Activated CD8-positive, alpha-beta memory T cell treated with anti-CD3 and anti-CD28 coated beads, Interleukin-2, amount 50 U/mL, for 48 hours (primary cell): ENCODE measurements at places on chromosomes 6 and 20.

GRCh38 chr6:34154668-34155447 lies 9.0 kb upstream of the GRM4 start:
- DNase-seq, result peak; percentile 91

GRCh38 chr20:12700701-12701100 lies 308.1 kb upstream of the SPTLC3 start:
- no peak for DNase-seq

DNA sequence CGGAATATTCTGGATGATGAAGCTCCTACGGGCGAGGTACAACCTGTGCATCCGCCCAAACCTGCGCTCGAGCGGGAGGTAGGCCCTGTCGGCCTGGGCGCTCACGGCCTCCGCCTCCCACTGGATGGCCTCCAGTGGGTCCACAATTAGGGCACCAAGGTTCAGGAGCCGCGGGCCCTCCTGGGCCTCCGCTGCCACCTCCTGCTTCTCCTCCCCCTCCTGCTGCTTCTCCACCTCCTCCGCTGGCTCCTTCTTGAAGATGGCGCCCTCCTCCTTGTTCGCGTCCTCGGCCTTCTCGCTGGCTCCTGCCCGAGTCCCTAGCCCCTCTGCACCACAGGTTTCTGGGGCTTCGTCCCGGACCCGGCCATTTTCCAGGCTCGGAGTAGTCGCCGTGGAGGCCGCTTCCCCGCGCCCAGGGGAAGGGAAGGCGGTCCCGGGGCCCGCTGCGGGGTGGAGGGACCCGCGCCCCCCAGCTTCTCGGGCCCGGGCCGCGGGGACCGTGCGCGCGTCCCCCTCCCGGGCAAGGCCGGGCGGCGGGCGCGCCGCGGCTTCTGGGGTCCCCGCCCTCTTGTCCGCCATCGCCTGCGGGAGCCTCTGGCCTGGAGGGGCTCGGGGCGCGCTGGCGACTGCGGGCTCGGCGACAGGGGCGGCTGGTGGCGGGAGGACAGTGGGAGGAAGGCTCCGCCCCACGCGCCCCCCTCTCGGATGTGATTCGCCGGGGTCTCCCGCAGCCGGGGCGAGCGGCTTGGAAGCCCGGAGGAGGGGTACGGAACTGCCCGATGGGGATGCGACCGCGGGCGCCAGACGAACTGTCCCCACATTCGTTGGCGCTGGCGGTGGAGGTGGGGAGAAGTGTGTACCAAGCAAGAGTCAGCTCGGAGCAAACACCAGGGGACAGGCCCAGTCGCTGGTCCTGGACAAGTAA lies 17.6 kb downstream of the PLAGL2 start:
- peak; percentile 80 for DNase-seq

- DNase-seq, result no peak
Observed at GRCh38 chr20:30502670-30503069, 754.8 kb upstream of the DEFB115 start.

DNA sequence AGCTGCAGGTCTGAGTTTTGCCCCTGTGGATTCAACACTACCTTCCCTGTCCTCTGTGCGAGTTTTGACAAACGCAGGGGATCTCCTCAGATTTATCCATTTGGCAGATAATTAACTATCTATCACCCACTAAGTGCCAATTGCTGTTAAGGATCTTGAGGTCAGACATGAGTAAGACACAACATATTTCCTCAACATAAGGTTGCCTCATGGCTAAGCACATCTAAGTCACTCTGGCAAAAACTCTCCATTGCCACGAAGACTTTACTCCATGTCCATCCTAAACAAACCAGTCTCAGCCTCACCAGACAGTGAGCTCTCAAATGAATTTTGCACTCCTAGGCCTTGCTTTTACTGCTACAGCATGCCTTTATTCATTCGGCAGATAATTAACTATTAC lies 408.4 kb downstream of the MAFB start:
- no peak for DNase-seq

DNA sequence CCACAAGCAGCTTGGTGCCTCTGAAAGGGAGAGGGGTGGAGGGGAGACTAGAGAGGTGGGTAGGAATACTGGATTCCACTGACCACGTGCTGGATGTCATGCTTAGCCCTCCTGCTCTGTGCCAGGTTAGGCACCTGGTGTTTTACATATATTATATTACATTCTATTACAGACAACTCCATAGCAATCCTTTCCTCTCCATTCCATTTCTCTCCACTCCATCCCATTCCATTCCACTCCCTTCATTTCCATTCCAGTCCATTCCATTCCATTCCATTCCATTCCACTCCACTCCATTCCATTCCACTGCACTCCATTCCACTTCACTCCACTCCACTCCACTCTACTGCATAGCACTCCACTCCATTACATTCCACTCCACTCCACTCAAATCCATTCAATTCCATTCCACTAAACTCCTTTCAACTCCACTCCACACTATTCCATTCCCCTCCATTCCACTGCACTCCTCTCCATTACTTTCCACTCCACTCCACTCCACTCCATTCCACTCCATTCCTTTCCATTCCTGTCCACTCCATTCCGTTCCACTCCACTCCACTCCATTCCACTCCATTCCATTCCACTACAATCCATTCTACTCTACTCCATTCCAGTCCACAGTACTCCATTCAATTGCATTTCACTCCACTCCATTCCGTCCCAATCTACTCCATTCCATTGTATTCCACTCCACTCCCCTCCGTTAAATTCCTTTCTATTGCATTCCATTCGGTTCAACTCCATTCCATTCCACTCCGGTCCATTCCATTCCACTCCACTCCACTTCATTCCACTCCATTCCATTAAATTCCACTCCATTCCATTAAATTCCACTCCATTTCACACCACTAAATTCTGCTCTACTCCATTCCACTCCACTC lies 27.2 kb upstream of the DEFB125 start:
- no peak for DNase-seq

GRCh38 chr6:53924821-53925422 lies 130.1 kb downstream of the LRRC1 start:
- DNase-seq, result no peak

DNA sequence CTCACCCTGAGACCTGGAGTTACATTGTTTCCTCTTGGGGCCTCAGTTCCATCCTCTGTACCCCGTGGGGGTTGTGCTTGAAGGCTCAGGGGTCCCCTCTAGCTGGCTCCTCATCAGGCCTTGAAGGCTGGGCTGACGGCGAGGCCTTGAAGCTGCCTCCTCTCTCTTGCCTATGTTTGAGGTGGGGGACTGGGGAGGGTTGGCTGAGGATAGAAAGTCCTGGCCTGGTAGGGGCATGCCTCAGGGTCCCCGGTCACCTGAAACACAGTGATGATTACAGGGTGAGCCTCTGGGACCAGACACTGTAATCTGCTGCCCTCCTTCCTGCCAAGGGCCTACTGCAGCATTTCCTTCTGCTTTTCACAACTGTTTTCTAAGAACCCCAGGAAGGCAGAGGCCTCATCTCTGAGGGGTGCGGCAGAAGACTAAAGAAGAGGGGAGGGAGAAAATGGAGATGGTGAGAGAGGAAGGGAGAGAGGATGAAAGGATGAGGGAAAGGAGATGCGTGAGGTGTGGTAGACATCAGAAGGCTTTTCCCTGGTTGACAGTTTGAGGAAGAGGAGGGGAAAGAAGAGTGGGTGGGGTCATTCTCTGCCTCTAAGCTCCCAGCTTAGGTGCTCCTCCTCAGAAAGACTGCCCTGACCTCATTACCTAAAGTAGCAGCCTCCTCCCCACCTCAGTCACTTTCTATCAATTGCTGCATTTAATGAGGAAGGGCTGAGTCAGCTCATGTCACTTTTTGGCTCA lies 29.7 kb downstream of the VEGFA start:
- DNase-seq, result no peak

DNA sequence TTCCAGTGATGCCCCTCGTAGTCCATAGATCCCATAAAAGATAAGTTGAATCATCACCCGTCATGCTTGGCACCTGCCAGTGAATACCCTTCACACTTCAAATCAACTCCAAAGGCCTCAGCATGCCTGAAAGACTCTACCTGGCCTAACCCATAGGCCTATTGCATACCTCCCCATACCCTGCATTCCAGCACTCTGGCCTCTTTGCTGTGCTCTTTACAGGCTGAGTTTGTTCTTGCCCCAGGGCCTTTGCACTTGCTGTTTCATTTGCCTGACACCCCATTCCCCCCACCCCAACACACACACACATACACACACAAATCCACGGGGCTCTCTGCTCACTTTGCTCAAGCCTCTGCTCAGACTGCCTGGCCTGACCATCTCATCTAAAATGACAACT lies 3.0 kb upstream of the GFOD1 start:
- DNase-seq, result no peak

DNA sequence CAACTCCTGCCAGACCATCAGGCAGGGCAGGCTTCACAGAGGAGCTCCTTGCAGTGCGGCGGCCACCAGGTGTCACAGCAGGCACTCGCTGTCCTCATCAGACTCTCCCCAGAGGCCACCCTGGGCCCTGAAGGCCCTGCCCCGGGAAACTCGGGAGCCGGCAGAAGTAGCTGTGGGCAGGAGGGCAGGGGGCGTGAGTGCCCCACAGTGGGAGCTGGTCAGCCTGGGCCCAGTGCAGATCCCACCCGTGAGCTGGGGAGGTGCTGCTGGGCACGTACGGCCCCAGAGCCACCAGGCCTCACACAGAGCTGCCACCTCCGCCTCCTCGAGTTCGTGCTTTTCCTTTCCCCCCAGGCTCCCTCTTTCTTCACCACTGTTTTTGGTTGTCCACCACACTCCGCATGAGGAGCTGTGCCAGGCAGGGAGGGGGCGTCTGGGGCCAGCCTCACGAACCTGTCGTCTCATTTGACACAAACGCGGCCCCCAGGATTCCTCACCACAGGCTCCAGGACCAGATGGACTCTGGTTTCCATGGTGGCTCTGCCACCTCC lies 33.8 kb downstream of the FRMD1 start:
- no peak for DNase-seq

- peak; percentile 89 for DNase-seq
Observed at GRCh38 chr20:32091888-32092346, 17.6 kb upstream of the TM9SF4 start.

DNA sequence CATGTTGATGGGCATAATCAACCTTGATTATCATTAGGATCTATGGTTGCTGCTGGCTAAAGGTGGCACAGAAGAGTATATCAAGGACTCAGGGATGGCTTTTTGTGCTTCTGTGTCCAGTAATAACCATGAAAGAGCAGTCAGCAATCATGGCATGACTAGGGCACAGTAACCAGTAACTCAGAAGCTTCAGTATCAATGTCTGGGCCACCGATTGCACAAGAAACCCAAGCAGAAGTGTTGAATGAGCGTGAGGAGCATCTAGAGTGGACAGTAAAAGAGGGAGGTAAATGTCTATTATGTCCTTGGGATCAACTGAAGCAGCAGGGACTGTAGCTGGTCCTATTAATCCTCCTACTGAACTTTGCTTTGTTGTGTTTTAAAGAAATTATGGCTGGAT lies 81.5 kb upstream of the F13A1 start:
- no peak for DNase-seq

GRCh38 chr6:56956491-56956890 lies 1.6 kb downstream of the BEND6 start:
- no peak for DNase-seq

GRCh38 chr6:100435299-100435698 lies 29.4 kb downstream of the SIM1 start:
- DNase-seq, result no peak

DNA sequence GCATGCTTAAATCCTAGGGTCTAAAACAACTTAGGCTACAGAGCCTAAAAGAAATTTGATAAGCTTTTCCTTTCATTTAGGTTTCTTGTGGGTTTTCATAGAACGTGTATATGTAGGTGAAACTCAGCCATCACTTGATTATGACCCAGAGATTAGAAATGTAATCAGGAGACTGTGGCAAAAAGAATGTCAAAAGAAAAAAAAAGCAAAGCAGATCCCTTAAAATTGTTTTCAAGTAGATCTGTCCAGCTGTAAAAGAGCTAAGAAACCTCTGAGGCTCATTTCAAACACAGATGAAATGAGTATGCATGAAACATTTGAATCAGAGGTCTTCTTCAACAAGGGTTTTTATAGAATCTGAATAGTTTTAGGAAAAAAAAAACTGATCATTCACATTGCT lies 341.3 kb upstream of the PRDM1 start:
- DNase-seq, result no peak

- DNase-seq, result no peak
Observed at GRCh38 chr6:69580706-69581105, 216.1 kb downstream of the LMBRD1 start.

GRCh38 chr20:56630506-56631317 lies 1.6 kb downstream of the TFAP2C start:
- DNase-seq, result no peak

GRCh38 chr6:132964101-132964867 lies 149.9 kb downstream of the RPS12 start:
- no peak for DNase-seq

DNA sequence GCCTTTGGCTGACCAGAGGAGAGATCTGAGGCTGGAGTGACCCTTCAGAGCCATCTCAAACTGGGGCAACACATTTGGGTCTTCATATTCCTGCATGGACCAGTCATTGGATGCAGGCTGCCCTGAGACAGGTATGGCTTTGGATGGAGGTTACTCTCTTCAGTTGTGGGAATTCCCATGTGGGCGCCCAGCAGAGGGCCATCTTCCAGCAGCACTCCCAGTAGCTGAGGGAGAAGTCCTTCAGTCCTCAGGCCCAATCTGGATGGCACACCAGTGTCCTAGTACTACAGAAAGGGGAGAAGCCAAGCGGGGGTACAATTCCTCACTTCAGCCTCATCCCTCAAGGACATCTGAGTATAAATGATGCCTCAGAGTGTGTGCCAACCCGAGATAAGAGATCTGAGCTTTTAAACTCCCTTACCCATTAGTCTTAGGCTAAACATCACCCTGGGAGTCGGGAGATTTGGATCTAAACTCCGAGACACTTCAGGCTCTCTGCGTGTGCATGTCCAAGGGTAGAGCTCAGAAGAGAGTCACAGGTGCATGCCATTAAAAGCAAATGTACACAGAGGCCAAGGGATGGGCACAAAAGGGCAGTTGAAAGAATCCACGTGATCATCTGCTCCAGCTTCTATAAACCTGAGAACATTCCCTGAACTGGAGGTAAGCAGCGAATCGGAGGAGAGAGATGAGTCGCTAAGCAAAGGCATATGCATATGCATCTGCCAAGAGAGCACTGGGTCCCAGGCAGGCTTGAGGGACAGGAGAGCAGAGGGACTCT lies 204.6 kb downstream of the CD83 start:
- no peak for DNase-seq

DNA sequence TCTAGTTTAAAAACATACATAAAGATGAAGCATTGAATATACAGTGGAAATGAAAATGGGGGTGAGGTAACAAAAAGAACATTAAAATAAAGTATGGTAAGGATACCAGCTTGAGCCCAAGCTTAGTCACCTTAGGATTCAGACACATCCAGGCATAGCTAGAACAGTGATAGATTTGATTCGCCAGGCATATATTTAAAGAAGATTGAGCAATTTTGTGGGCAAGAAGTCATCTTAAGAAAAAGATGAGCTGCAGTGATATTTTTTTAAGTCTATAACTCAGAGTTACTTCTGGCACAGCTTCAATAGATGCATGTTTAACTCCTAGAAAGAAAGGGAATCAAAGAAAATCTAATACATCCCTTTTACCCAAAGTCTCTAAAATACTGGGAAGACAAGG lies 97.9 kb downstream of the BMP5 start:
- DNase-seq, result no peak
